ENCODE measurements at places on chromosomes 1 and 21.

DNA sequence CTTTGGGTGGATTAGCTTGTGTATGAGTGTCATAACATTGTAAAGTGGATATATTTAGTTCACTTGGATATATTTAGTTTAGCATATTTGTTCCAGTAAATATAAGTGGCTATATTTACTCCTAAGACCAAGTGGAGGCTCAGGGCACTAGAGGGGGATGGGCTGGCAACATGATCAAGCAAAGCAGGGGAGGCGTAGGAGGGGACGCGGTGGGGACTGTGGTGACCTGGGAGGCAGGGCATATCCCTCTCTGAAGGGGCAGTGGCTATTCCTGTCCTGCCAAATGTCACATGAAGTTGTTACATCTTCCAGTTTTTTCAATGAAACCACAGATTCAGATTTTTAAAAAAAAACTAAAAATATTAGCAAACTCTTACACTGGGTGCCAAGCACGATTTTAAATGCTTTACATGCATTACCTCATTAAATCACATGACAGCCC is 51.9 kb upstream of the EDN2 start:
- DNase-seq: no peak

DNA sequence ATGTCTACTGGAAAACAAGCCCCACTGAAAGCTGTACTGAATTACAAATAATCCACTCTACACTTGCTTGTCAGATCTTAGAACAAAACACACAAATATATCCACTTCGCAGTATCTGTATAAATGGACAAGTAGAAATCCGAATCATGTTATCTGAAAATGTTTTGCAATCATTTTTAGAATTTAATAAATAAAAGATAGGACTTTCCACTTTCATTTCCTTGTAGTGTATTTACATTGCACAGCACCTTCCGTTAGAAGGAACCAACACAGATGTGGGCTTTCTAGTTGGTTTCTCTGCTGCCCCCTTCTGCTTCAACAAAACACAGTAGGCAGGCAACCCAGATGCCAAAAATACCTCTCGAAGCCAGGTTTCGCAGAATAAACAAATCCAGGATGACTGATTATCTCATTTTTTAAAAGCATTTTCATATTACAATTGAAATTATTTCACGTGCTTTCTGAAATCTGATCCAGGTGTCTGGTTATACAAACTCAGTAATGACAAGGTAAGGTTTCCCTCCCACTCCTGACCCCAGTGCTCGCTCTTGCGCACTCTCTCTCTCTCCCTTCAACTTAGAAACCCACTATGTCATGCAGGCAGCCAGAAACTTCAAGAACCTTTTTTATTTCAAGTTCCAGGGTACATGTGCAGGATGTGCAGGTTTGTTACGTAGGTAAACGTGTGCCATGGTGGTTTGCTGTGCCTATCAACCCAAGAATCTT is 389.9 kb downstream of the SMYD3 start:
- DNase-seq: peak; percentile 12

GRCh38 chr1:148334339-148335130 is 148.6 kb downstream of the PPIAL4G start:
- DNase-seq: peak; percentile 68

GRCh38 chr1:170776252-170776651 is 112.3 kb downstream of the PRRX1 start:
- DNase-seq: no peak

DNA sequence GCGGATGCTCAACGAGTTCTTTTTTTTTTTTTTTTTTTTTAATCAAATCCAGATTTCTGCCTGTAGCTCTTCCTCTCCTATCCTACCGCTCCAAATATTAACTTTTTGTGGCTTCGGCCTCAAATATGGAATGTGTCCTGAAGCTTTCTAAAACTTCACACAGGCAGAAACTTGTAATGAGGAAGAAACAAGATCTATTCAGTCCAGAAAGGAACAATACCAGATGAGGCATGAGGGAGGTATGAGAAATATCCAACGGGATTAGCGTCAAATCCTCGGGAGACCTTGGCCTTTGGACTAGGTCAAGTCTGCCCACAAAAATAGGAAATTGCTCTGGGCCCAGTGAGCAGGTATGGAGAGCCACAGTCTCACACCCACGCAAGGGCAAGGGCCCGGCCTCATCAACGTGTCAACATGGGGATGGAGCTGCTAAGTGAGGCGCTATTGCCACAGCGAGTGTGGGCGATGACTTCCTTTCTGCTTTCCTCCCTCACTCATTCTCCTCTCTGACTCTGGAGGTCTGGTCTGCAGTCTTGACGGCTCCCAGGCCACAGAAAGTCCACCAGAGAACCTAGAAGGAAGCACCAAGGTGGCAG is 66.6 kb downstream of the BCAR3 start:
- DNase-seq: no peak

DNA sequence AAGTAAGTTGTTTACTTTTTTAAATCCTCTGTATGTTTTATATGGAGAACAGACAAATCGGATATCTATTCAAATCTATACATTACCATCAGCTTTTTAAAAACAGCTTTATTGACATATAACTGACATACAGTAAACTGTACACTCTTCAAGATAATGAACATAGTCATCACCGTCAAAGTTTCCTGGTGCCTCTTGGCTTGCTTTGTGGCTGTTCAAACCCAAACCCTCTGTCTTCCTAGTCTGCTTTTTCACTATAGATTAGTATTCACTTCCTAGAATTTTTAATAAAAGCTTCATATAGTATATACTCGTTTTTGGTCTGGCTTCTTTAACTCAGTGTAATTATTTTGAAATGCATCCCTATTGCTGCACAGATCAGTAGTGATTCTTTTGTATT is 56.4 kb upstream of the TPTE start:
- DNase-seq: no peak

- no peak for DNase-seq
These were observed 8.2 kb downstream of the TTC13 start for GRCh38 chr1:230970432-230970831.

GRCh38 chr1:30371179-30371788 is 352.1 kb downstream of the MATN1 start:
- DNase-seq: no peak

DNA sequence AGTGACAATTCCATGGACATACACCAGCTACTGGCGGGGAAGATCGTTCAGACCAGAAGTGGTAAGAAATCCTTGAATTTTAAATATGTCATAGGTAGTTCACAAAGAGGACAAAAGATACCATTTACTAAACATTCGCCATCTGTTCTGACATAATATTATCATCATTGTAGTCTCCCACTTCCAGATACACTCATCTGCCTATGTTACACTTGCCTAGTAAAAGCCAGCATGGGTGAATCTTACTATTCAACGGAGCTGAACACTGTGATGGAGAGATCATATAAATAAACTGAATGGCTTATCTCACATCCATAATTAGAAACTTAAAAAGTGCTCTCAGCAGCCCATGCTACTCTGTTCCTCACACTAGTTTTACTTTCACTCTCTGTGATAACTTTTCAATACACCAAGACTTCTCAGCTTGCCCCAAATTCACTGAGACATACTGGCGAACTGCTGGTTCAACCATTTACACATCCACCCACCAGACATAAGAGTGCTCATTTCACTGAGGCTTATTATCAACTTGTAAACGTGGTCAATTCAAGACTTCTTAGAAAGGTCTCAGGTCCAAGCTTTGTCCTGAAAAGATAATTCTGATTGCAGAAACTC is 463 bp upstream of the PRRC2C start:
- DNase-seq: no peak

- DNase-seq: no peak
These were observed 332.9 kb upstream of the PTBP2 start for GRCh38 chr1:96388421-96389310.

GRCh38 chr1:240020871-240021270 is 70.8 kb upstream of the FMN2 start:
- no peak for DNase-seq

DNA sequence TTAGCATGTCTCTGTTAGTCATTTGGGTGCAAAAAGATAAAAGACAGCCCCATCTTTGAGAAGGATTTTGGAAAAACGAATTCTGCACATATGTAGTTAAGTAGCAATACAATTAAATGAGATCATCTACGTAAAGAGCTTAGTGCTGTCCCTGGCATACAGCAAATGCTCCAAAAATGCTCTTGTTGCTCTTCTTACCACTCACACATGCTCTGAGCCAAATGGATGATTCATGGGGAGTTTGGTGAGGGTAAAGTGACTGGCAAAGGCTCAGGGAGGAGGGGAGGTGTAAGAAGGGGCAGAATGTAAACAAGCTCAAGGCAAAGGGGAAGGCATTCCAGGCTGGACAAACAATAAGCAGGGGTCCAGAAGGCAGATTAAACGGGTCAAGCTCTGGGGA is 191.9 kb downstream of the AK5 start:
- DNase-seq: no peak

GRCh38 chr1:222462601-222463000 is 85.3 kb downstream of the HHIPL2 start:
- DNase-seq: no peak
